ENCODE measurements at places on chromosomes 12 and 14.

DNA sequence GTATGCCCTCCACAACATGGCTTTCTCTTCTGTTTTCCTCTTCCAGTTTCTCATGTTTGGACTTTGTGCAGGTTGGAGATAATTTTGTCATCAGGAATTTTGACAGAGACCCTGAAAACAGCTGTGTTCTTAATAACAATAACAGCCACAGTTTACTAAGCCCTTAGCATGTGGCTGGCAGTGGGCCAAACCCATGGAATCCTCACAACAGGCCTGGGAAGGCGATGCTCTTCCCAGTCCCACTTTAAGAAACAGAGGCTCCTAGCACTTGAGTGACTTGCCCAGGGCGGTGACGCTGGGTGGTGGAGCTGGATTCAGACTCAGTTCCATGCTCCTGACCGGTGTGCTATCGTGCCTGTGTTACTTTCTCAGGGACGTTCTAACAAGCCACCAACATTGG, 20.1 kb upstream of the PLEKHG3 start:
- DNase-seq, result no peak

- DNase-seq, result no peak
Observed at GRCh38 chr12:44431647-44432343, 444.3 kb downstream of the NELL2 start.

DNA sequence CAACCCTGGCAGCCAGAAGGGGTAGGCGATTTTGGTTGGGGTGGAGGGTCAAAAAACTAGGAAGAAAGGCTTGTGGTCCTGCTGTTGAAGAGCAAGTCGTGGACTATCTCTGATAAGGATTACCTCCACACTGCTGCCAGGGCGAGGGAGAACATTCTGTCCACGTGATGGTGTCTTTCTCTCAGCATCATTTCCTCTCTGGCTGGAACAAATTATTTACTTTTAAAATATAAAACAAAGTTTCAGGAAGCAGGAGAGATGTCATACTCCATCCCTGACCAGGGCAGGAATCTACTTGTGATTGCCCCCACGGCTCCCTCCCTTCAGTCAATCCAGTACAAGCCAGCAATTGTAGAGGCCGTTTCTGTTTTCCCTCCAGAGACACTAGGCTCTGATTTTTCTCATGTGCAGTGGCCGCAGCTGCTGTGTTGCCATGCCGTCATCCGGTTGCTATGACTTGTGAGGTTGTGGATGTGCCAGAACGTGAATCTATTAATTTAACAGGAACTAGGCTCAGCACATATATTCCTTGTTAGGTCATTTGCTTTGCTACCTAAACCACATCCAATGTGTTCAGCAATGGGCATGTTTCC, 61.5 kb upstream of the PTGR2 start:
- no peak for DNase-seq

DNA sequence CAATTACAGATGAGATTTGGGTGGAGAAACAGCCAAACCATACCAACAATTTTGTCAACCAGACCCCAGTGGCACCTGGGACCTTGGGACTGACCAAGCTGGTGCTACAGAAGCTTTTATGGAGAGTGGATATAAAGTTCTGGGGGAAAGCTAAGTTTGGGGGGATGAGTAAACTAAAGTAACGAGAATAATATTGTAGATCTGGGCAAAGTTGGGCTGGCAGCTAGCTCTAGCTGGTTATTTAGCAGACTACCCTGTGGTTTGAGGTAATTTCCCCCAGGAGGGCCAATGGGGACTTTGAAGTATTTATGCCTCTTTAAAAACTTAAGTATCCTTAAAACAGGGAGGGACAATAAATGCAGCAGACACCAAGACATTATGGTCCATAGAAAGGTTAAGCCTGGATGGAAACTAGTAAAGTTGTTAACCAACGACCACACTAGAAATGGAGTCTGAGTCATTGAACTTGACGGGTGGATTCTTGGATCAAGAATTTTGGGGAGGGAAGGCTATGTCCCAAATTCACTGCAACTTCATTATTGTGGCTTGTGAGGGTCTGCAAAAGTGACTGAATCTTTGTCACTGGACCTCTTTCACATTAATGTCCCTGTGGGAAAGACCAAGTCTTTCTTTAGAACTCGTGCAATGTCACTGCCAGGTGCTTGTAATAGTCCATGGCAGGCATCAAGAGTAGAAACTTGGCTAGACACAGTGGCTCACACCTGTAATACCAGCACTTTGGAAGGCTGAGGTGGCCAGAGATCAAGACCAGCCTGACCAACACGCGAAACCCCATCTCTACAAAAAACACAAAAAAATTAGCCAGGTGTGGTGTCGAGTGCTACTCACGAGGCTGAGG, 48.5 kb upstream of the OR5AU1 start:
- DNase-seq, result no peak

- no peak for DNase-seq
Observed at GRCh38 chr12:62767946-62768345, 167.0 kb downstream of the PPM1H start.

DNA sequence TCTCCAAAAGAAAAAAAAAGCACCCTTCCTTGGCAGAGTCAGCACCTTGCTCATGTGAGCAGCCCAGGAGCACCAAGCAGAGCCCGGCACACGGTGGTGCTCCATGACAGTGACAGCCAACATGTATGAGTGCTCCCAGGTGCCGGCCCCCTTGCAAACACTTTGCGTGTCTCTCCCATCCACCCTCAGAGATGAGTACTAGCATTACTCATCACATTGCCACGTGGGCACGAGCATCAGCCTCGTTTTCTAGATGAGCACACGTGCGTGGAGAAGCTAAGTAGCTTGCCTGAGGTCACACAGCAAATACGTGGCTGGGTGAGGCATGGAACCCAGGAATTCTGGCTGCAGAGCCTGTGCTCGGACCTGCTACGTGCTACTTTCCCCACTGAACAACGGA, 177.9 kb upstream of the PRMT8 start:
- no peak for DNase-seq

- DNase-seq, result no peak
Observed at GRCh38 chr12:119802472-119802871, 74.6 kb downstream of the CIT start.

- no peak for DNase-seq
Observed at GRCh38 chr14:56874375-56874774, 64.1 kb upstream of the OTX2 start.

DNA sequence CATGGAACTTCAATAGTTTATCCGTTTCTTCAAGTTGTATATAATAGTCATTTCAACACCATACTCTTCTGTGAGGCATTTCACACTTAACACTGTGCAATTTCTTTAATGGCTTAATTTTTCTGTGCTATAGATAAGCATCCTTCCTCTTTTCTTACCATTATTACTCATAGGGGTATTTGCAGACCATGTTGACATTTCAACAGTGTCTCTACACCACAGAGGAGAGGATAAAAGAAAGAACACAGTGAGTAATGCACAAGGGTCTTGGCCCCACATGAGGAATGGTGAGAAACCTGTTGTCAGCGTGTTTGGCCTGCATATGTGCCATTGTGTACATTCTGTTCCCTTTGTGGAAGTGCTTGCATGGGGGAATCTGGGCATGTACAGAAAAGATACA, 421.5 kb upstream of the MDGA2 start:
- no peak for DNase-seq

GRCh38 chr14:23561873-23562821, 5.4 kb downstream of the AP1G2 start:
- no peak for DNase-seq

DNA sequence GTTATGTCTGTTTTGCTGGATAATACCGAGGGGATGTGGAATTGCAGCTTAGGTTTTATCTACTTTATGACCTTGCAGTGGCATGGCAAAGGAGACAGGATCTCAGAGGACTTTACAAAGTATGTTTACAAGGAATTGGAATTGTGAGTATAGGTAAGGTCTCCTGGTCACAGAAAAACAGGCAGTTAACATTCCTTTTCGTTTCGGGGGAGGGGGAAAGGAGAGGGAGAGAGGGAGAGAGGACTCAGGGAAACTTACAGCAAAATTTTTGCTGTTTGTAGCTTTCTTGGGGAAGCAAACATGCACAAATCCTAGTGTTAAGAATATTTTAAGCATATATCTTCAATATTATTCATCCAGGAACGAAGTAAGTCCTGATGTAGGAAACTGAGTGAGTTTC, 590.5 kb upstream of the LRFN5 start:
- DNase-seq, result no peak

DNA sequence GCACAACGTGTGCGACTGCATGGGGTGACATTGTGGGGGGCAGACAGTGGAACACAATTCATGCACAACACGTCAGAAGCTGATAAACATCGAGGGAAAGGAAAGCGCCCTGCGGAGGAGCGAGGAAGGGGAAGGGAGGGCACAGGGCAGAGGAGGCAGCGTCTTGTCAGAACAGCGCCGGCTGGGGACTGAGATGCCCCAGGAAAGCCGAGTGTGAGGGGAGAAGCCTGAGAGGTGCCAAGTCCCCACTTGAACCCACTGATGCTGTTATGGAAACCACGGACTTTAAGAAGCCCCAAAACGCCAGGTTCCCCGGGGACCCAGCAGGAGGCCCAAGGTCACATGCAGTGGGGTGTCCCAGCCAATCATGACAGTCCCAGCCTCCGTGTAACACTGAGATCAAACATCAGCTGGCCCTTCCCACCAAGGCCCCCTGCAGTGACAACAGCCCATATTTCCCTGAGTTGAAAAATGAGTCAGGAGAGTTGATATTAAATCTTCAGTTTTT, 70.0 kb downstream of the GALNT9 start:
- no peak for DNase-seq

DNA sequence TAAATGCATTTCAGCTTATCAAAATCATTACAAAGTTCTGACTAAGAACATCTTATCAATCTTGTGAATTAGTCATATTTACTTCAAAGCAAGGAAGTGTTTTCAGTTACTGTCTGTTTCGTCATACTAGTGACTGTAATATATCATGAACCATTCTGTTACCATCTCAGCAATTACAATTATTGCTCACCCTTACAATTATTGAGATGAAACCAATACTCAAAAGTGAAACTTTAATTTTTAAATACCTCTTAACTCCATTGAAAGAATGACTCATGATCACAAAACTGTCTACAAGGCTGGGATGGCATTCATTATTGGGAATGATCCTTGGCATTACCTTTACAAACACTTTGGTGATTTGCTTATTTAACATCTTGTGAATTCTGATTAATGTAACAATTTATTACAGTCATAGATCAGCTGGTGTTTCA, 90.3 kb downstream of the RPS6KA5 start:
- DNase-seq, result no peak

DNA sequence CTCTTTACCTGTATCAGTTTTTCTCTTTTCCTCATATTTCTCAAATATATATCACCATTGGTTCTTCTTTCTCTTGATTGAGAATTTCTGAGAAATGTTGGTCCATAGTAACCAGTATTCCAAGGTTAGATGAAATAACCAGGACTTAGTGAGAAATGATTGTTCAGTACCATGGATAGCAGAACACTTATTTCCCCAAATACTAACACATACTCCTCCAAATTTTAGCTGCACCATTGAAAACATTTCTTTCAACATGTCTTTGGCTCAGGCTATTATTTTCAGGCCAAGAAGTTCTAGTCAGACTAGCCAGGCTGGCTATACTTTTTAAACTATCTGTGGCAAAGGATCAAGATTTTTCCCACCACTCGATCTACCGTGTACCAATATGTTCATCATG, 113.3 kb downstream of the PTPRO start:
- no peak for DNase-seq

- DNase-seq, result no peak
Observed at GRCh38 chr14:98704441-98704840, 567.6 kb downstream of the BCL11B start.

GRCh38 chr12:28192125-28192524, 1.9 kb downstream of the CCDC91 start:
- DNase-seq, result no peak

DNA sequence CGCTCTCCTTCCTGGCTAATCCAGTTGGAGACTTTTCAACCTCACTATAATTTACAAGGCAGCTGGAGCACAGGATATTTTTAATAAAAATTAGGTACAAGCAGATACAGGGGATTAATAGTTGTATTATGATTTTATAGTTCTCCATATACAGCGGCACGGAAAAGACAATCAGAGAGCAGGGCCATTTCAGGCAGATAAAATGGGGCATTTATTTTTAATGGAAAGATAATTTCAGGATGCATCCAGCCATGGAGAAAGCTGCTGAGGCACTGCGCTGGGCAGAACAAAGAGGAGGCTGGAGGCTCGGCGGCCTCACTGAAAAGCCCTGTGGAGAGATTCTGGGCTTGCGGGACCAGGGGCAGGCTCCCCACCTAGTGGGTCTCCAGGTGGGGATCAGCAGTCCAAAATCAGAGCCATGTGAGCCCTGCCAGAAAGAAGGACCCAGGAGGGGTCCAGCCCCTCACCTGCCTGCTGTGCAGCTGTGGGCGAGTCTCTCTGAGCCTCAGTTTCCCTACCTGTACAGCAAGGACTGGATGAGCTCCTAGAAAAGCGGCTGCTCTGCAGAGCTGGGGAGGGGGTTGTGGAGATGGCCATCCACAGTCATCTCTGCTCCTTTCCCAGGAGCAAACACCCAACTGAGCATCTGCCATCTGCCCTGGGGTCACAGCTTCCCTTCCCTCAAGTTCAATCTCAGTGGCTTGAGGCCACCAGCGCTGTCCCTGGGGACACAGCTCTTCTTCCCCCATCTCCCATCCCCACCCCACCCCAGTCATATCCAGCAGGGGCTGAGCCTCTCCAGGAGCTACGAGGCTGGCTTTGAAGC, 23.9 kb upstream of the C14orf180 start:
- no peak for DNase-seq

DNA sequence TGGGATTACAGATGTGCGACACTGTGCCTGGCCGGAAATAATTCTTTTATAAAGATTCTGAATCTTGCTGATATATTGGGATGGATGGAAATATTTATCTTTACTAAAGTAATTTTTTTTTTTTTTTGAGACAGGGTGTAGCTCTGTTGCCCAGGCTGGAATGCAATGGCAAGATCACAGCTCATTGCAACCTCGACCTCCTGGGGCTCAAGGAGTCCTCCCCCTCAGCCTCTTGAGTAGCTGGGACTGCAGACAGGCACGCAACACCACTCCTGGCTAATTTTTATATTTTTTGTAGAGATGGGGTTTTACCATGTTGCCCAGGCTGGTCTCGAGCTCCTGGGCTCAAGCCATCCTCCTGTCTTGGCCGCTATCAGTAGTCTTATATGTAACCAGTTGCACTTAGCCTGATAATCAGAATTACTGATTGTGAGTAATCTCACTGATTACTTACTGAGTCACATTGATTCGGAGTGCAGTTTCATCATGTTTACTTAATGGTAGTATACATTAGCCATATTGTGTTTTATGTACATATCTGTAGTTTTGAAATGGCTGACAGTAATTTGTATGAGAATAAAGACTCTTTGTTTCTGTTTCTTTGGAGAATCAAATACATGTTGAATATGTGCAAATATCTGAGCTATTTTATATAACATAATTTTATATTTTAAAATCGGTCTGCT, 50.4 kb upstream of the LRTM2 start:
- DNase-seq, result no peak

DNA sequence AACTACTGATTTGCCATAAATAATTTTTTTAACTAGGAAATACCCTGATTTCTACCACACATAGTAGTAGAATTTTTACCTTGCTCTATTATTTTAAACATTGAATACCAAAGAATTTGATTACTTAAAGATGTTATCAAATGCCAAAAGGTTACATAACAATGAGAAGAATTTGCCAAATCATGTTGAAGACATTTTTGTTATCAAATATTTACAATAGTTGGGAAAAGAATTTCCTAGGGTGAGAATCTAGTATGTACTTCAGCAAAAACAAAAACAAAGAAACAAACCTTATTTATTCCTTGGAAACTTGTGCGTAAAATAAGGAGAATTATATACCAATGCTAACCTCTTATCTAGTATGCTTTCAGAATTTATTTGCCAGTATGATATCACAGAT, 107.2 kb downstream of the SCAF11 start:
- DNase-seq, result no peak

Data from NCI-H1048 (cell line).